ENCODE measurements at places on chromosomes 12 and 14.

GRCh38 chr12:49882248-49882850 lies 21.4 kb downstream of the FAIM2 start:
- DNase-seq = peak; percentile 38

DNA sequence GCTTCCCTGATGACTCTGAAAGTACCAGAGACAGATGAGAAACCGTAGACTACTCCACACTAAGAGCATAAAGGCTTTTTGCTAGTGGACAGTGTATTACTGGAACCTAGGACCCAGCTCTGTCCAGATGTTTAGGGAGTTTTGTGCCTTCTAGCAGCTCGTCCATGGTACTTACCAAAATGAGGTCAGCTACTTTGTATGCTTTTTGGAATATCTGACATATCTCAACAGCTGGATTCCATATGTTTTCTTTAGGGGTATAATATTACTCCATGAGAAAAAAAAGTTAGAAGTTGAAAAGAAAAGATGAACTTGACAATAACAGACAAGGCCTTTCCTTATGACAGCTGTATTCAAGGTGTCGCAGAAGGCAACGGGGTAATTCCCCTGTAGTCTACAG lies 32.1 kb upstream of the FRMD6 start:
- no peak for DNase-seq

DNA sequence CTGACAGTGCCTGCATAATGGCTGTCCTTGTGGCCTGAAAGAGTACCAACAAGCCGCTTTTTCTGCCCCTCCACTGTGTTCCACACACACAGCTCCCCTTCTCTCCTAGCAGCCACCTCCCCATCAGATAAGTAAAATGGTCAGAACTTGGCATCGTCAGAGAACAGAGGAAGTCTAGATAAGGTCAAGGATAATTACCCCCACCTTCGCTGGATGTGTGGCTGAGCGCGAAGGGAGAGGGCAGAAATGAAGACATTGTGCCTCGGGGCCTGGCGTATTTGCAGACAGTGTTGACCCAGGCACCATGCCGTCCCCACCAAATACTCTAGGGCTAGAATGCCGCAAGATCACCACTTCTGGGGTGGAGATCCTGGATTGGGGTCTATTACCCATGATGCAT lies 30.6 kb downstream of the FBXO21 start:
- DNase-seq = no peak

GRCh38 chr12:9902539-9903228 lies 21.4 kb downstream of the KLRF2 start:
- DNase-seq = no peak

- no peak for DNase-seq
These were observed 11.4 kb upstream of the ORAI1 start for GRCh38 chr12:121614872-121615467.

GRCh38 chr14:99502989-99503421 lies 21.8 kb downstream of the CCNK start:
- DNase-seq = no peak

GRCh38 chr14:91041450-91041849 lies 19.0 kb downstream of the RPS6KA5 start:
- DNase-seq = no peak

DNA sequence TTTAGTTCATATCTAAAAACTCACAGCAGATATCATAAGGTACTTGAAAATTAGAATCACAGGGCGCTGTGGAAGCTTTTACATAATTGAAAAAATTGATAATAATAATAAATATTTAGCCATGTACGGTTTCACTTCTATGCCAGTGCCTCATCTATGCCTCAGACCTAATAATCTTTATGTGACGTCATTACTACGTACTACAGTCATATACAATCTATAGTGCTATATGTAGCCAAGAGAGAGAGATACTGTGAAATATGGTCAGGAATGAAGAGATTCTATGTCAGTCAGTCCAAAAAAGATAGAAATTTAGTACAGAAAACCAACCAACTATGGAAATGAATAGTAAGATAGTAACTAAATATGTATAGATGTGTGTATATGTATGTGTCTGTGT lies 1010.5 kb downstream of the NRXN3 start:
- DNase-seq = no peak

GRCh38 chr12:18591473-18591872 lies 146.3 kb downstream of the PLCZ1 start:
- no peak for DNase-seq

DNA sequence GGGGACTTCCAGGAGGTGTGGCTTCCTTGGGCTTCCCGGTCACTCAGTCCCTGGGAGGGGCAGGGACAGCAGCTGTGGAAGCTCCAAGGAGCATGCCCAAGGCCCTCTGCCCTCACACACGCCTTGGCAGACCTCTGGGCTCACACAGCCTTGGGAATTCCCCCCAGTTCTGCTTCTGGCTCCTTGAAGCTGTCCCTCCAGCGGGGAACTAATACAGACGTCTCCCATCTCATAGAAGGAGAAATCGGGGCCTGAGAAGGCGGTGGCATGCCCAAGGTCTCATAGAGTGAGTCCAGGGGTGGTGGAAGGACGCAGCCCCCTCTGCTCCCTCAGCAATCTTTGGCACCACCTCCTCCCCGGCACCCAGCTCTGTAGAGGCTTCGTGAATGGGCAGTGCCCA lies 15.7 kb upstream of the TMEM119 start:
- DNase-seq = peak; percentile 65

GRCh38 chr14:74897642-74898041 lies 15.9 kb downstream of the DLST start:
- no peak for DNase-seq

- no peak for DNase-seq
These were observed 1.5 kb downstream of the ATP2B1 start for GRCh38 chr12:89706986-89707702.

Data from A172 (cell line).